Immature natural killer cell (primary cell): ENCODE measurements at places on chromosomes 16 and 17.
A peak's percentile ranks its signal among the peaks of the same experiment; 100 is the strongest.

GRCh38 chr16:83940119-83940518 lies 12.9 kb upstream of the OSGIN1 start:
- no peak for DNase-seq

GRCh38 chr16:62676306-62676705 lies 640.1 kb upstream of the CDH8 start:
- no peak for DNase-seq

GRCh38 chr16:684961-685696 lies 995 bp upstream of the JMJD8 start:
- DNase-seq: no peak

DNA sequence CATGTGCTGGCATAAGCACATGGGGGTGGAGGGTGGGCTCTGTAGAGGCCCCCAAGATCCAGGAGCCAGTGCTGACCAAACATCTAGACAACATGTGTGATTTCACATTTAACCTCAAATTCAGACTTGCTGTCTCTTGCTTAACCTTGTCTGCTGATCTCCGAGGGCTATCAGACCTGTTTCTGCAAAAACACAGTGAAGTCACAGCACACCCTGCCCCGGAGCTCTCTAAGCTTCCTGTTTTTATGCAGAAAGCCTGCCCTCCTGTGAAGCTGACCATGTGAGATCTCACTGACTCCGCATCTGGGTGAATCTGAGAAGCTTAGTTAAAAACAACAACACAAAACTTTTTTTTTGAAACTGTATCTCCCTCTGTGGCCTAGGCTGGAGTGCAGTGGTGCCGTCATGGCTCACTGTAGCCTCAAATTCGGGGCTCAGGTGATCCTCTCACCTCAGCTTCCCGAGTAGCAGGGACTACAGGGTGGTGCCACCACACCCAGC lies 6.6 kb upstream of the DPEP2 start:
- peak; percentile 82 for DNase-seq

GRCh38 chr17:49341356-49341755 lies 20.7 kb downstream of the ZNF652 start:
- DNase-seq: no peak

DNA sequence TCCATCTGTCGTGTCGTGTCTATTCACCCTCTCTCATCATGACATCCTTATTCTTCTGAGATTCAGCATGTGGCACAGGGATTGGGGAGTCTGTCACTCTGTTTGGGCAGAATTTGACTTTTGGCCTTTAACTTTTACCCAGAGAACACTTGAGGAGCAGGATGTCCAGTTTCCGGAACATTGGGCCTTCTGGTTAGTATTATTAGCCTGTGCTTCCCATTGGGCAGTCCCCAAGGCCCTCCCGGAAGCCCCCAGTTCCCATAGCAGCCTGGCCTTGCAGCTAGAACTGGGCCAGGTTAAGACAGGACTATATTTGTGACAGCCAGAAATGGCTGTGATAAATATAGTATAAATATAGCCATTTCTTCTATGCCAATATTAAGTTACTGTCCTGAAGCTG lies 9.6 kb downstream of the SCN4A start:
- no peak for DNase-seq

GRCh38 chr16:60682219-60682618 lies 1354.0 kb downstream of the CDH8 start:
- DNase-seq: no peak

DNA sequence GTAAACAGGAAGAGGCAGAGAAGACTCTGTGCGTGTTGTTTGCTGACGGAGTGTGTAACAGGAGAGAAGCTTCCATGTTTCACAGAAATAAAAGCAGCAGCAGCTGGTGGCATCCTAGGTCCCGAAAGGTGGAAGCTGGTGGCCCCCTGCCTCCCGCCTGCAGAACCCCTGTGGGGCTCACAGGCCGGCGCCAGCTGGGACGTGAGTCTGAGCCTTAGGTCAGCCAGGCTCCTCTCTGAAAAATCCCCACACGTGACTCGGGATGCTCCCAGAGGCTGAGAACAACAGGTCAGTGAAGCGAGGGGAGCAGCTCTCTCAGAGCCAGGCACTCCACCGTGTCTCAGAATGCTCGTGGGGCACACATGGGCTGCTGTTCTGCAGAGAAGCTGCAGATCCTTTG lies 27.4 kb downstream of the TMEM204 start:
- DNase-seq: no peak

- no peak for DNase-seq
Observed at GRCh38 chr17:46099865-46100264, 93.4 kb downstream of the KANSL1 start.

DNA sequence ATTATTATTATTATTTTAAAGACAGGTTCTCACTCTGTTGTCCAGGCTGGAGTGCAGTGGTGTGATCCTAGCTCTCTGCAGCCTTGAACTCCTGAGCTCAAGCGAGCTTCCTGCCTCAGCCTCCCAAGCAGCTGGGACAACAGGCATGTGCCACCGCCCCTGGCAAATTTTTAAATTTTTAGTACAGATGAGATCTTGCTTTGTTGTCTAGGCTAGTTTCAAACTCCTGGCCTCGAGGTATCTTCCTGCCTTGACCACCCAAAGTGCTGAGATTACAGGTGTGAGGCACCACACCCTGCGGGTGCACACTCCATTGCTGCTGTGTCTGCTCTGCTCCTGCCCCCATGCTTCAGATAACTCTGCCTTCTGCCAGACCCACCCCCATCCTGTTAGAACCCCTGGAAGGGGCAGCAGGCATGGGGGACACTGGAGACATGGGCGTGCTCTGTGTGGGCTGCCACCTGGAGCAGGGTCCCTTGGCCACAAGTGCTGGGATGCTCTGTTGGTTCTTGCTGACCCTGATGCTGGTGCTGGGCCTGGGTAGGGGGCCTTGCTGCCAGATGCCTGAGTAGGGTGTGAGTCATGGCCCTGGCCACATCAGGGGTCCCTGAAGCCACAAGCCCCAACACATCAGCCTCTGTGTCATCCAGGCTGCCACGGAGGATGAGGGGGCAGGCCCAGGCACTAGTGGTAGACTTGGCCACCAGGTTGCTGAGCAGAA lies 2.6 kb downstream of the GGT6 start:
- DNase-seq: no peak

DNA sequence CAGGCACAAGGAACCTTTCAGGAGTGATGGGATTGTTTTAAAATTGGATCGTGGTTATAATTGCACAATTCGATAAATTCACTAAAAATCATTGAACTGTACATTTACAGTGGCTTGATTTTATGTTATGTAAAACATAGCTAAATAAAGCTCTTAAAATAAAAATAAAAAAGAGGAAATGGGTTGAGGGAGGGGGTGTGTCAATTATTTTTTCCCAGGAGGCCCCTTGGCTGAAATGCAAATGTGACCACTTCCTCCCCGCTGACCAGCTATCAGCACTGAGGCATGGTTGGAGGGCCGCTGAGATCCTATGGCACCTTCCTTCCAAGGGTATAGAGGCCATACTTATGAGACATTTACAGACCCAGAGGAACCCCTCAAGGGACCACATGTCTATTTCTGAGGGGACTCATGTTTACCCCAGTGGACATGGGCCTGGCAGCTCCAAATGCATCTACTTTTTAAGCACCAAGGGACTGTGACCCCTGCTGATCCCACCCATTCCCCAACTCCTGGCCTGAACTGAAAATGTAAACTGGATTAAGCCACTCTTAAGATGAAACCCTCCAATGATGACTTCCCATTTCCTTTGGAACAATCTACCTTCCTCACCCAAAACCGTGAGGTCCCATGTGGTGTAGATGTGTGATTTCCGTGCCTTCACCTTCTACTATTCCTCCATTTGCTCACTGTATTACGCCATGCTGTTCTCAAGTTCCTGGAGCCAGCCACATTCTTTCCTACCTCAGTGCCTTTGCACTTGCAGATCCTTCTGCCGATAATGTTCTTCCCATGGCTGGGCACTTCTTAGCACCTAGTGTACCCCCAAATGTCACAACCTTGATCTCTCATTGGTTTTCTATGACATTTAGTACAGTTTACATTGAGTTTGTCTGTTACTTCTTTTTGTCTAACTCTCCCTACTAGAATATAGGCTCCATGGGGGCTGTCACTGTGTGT lies 2.8 kb upstream of the IL21R start:
- peak; percentile 26 for DNase-seq

GRCh38 chr16:17556276-17557052 lies 85.7 kb upstream of the XYLT1 start:
- DNase-seq: no peak

DNA sequence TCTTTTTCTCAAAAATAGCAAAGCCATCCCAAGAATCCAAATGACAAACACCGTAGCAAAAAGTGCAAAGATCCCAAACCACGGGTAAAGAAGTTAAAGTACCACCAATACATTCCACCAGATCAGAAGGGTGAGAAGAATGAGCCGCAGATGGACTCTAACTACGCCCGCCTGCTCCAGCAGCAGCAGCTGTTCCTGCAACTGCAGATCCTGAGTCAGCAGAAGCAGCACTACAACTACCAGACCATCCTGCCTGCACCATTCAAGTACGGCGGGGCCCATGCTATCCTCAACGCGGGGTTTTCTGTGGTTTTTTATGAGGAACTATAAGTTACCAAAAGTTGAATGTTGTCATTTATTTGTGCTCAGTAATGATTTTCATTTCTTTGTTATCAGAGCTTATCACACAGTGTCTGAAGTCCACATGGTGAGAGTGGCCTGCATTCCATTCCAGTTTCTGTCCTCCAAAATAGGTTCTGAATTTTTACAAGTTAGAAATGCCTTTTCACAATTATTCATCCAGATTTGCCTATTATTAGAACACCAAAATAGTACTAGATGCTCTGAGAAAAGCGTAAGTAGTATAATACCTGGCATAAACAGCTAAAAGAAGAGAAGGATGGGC lies 169.2 kb downstream of the MRTFB start:
- DNase-seq: no peak

- DNase-seq: no peak
Observed at GRCh38 chr17:21368545-21369246, 7.5 kb upstream of the KCNJ12 start.

- no peak for DNase-seq
Observed at GRCh38 chr16:65663774-65664173, 541.9 kb upstream of the CDH11 start.

GRCh38 chr17:50087246-50087911 lies 7.8 kb upstream of the PDK2 start:
- DNase-seq: peak; percentile 66

DNA sequence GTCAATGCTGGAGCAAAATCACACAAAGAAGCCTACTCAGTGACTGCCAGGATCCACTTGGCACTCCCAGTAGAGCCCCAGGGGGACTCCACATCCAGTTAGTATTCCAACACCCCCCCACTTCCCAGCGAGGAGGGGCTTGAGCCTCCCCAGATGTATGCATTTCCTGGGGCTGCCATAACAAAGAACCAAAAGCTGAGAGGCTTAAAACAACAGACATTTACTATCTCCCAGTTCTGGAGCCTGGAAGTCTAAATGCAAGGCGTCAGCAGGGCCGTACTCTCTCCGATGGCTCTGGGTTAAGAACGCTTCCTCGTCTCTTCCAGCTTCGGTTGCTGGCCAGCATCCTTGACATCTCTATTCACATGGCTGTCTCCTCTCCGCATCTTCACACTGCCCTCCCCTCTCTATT lies 23.0 kb upstream of the GNA13 start:
- no peak for DNase-seq

DNA sequence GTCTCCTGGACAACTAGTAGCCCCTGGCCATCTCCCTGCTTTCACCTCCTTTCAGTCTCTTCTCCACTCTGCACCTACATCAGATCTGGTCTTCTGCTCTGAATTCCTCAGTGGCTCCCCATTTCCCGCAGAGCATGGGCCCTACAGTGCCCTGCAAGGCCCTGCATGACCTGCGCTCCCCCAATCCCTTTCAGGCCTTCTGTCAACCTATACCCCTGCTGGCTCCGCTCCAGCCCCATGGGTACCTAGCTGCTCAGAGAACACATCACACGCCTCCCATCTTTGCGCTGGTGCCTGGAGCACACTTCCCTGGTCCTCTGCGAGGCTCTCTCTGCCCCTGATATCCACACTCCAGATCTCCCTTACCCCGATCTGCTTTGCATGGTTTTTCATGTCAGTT lies 145.2 kb downstream of the KATNIP start:
- DNase-seq: no peak

- peak; percentile 83 for DNase-seq
Observed at GRCh38 chr16:58249780-58250478, 44.9 kb downstream of the PRSS54 start.

DNA sequence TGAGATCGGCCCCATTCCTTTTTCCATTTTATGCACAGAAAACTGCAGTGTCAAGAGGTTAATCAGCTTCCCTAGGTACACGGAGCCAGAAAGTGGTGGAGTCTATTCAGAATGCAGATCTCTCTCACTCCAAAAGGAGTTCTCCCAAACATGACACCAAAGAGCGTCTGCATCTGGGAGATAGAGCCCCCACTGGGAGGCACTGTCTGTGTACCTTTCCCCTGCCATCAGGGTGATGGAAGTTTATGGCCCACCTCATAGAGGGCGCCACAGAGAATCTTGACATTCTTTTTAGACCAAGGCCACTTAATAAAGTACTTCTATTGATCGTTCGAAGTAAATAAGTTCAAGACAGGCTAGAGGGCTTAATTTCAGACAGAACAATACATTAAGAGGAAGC lies 493.7 kb upstream of the ERCC4 start:
- DNase-seq: no peak

- DNase-seq: no peak
Observed at GRCh38 chr17:63035695-63036094, 69.7 kb downstream of the TANC2 start.

GRCh38 chr16:87855852-87856715 lies 13.2 kb downstream of the SLC7A5 start:
- peak; percentile 76 for DNase-seq

DNA sequence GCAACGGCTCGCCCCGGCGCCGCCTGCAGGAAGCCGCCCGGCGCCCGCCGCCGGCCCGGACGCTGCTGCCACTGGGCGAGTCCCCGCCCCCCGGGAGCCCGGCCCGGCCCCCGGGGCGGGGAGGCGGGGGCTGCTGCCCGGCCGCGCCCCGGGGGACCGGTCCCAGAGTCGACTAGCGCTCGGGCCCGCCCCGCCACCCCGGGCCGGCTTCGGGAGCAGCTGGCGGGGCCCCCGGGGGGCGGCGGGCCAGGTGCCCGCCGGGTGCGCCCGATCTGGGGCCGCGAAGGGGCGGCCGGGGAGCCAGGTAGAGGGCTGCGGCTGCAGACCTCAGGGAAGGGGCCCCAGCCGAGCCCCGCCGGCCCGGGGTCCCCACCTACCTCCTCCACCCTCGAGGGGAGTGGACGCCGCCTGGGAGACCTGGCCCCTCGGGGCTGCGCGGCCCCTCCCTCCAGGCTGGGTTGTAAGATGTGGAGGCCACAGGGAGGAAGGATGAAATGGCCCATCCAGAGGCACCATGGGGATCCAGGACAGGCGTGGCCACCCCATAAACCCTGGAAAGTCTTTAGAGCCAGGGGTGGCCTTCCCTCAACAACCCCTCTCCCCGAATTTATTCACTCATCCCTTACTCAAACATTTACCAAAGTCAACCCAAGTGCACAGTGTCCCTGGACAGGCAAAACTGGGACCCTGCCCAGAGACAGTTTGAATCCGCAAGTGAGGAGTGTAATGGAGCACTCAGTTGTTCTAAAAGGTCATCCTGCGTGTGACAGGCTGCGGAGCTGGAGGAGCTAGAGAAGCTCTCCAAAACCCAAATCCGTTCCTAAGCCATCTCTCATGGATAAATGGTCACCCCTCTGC lies at the start of gene CDYL2:
CDYL2 (minus strand) TSS at position 73 of the 858 bp plus-strand sequence. CDS start 425 bp downstream, outside the sequence.
- DNase-seq: peak; percentile 39

GRCh38 chr16:25060920-25061319 lies 45.8 kb upstream of the ARHGAP17 start:
- peak; percentile 51 for DNase-seq
